ENCODE measurements at places on chromosomes 5 and 9.

- no peak for DNase-seq
Observed at GRCh38 chr9:131273856-131274673, 2.2 kb downstream of the FAM78A start.

DNA sequence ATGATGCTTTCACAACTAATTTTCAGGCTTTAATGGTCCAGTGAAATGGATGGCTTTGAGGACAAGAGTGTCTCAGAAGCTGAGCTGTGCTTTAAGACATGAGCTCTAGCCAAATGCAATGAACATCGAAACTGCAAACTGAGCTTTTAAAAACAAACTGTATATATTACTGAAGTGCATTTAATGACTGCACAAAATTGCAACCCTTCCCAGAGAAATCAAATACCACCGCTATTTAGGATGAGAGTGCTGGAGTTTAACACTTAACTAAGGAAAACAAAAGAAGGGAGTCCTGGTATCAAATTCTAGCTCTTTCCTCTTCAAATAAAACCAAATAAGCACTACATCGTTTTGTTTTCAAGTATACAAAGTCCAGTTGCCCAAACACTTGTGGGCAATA is 163.9 kb downstream of the SLF1 start:
- DNase-seq = no peak

DNA sequence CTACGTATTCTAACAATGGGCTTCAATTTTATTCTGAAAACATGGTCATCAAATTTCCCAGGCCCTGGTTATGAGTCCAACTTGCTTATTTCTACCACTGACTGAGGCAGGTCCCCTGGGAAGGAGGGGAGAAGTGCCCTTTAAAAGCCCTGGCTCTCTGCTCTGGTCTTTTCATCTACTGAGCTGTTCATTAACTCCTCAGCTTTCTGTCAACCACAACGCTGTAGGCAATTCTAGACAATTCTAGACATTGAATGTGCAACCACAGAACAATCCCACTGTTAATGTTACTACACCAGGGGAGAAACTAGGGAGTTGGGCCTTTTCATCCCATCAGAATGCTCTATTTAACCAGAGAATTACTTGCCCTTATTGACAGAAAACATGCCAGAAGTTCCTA is 10.0 kb downstream of the MOCS2 start:
- DNase-seq = no peak

- no peak for DNase-seq
Observed at GRCh38 chr5:137737349-137738131, 1.7 kb upstream of the KLHL3 start.

DNA sequence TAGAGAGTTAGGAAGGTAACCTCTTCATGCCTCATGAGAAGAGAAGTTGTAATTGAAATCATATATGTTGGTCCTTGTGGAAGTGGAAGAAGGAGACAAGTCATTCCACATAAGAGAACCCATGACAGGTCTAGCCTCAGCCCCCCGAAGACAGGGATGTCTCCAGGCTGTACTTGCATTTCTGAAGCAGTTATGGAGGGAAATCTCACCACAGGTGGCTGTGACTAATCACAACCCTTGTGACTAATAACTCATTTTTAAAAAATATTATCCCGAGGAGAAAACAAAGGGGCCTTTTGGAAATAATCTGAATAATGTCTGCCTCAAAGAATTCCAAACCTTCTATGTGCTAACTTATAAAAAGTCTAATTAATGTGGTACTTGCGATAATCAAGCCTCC is 262.1 kb upstream of the RPS23 start:
- DNase-seq = no peak

- DNase-seq = no peak
Observed at GRCh38 chr5:138668451-138669380, 84.5 kb upstream of the CTNNA1 start.

GRCh38 chr5:142363619-142363963 is 38.8 kb upstream of the SPRY4 start:
- no peak for DNase-seq

GRCh38 chr5:88679638-88680037 is 203.3 kb downstream of the MEF2C start:
- DNase-seq = no peak

- no peak for DNase-seq
Observed at GRCh38 chr5:143147902-143148301, 255.6 kb downstream of the NR3C1 start.

DNA sequence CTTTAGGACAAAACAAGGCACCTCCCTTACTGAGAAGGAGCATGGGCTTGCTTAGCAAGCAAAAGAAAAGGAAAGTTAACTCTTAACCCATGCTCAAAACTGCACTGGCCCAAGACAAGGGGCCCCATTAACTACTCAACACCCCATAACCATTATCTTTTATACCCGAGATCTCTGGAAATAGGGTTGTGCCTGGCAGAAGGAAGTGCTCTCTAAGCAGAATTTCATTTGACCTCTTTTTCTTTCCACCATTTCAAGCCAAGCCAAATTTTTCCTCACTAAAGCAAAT is 167.2 kb downstream of the RASEF start:
- no peak for DNase-seq

GRCh38 chr5:74468421-74468820 is 172.1 kb downstream of the ENC1 start:
- DNase-seq = no peak

GRCh38 chr5:172106511-172107356 is 81.3 kb downstream of the STK10 start:
- DNase-seq = peak; percentile 50

DNA sequence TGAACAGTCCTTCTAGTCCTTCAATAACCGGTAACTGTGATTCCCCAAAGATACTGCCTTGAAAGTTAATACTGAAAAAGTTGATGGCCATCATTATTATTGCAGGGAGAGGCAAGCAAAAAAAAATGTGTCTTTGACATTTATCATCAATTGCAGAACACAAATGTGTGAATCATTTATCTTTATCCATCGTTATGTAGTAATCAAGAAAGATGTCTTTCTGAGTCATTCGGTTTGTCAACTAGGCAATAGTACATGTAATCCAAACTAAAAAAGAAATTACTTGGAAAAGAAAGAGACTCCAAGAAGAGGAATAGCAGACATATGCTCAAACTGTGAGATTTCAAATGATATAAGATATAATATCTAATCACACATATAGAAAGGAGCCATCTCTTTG is 473.0 kb downstream of the CETN3 start:
- no peak for DNase-seq

- DNase-seq = no peak
Observed at GRCh38 chr9:33256236-33256635, 8.3 kb downstream of the BAG1 start.

DNA sequence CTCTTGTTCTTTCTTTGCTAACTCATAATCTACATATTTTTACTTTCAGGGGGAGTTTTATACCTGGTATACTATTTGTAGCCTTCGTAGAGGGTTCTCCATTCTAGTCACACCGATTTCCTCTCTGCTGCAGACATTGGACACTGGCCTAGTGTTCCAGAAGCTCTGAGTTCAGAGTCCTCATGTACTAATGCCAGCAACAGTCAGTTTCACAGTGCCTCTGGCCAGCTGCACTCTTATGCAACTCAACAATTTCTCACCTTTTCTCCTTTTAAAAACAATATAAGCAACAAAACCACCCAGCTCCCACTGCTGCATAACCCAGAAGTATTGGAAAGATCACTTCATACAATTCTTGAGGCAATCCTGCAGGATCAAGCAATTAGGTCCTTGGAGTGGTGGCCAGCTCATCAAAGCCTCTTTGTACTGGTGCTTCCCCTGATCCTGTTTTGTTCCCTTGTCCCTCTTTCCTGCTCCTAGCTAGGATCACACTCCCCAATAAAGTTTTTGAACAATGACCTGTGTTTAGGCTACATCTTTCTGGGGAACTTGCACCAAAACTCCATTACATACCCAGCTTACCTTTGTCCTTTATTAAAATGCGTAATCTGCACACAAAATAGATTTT is 98.1 kb upstream of the TUT7 start:
- no peak for DNase-seq

DNA sequence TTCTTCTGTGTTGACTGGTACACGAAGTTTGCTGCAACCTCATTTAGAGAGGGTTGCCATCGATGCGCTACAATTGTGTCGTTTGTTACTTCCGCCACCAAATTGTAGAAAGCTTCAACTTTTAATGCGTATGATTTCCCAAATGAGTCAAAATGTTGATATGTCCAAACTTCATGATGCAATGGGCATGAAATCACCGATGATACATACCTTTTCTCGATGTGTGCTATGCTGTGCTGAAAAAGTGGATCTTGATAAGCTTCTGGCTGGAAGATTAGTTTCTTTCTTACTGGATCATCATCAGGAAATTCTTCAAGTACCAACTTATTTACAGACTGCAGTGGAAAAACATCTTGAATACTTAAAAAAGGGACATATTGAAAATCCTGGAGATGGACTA is 65.7 kb downstream of the TMEM38B start:
- no peak for DNase-seq

- DNase-seq = no peak
Observed at GRCh38 chr9:75239176-75239575, 150.9 kb downstream of the OSTF1 start.

DNA sequence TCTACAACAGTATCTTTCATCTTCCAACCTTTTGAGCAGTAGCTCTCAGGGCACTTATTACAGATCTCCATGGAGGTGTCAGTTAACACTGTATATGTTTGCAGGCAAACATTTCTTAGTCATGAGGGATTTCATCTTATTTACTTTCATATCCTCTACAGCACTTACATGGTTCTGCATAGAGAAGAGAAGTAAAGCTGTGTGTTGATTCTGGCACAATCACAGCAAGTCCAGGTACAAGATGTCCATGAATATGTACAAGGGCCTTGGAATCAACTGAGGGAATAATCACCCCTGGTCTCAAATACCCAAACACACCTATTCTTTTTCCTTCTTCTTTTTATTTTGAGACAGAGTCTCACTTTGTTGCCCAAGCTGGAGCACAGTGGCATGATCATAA is 142.0 kb upstream of the TRPM3 start:
- DNase-seq = no peak

DNA sequence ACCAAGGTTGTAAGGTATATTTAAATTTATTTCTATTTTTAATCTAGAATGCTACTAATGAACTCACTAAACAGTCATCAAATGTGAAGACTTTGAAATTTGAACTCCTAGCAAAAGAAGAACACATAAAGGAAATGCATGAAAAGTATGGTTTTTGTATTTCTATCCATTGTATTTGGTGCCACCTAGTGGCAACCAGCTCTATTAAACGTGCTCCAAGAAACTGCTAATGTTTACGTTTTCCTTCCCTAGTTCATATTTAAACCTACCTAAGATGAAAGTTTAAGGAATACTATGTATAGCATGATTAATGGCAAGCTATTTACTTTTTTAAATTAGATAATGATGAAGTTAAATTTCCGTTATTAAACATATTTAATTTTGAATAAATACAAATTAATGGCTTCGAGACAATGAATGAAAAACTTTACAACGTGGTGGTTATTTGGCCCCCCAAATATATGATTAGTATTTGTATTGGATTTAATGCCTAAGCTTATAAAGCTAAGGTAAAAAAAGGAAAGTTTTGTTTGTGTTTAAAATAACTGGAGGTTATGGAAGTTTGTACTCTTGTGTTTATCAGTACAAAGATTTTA is 115.9 kb upstream of the SH3GL2 start:
- no peak for DNase-seq

DNA sequence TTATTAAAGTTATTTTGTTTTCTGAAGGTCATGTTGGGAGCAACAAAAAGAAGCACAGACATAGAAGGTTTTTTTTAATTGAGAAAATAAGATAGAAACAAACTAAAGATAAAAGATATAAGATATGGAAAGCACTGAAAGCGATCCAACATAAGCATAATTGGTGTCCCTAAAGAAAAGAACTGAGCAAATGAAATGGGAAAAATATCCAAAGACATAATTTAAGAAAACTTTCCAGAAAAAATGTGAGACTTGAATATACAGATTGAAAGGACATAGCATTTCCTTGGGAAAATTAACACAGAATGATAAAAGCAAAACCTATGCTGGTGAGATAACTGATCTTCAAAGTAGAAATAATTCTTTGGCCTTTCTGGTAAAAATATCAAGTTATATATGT is 289.3 kb downstream of the KIAA0825 start:
- no peak for DNase-seq

DNA sequence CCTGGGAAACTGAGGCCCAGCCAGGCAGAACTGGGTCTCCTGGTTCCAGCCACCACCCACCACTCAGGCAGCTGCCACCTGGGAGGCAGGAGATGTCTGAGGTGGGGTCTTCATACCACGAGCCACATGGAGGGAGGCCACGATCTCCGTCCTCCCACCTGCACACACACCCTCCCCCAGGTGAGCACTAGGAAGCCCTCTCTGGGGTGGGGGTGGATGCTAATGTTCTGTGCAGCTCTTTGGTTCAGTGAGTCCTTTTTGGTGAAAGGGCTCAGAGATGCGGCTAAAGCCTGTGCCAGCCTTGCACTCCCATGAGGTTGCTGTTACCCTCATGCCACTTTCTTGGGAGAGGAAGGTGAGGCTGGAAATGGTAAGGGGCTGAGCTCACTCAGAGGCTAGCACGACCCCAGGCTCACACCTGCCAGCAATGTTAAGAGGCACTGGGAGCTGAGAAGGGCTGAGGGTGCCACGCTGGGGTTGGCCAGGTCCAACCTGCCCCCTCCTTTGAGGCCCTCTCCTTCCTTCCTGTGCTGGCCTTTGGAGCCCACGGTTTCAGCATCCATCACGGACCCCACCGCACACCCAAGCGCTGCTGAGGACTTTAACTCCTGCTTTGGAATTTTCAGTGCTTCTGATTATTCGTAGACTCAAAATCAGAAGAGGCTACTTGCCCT is 26.6 kb upstream of the OBP2B start:
- no peak for DNase-seq

DNA sequence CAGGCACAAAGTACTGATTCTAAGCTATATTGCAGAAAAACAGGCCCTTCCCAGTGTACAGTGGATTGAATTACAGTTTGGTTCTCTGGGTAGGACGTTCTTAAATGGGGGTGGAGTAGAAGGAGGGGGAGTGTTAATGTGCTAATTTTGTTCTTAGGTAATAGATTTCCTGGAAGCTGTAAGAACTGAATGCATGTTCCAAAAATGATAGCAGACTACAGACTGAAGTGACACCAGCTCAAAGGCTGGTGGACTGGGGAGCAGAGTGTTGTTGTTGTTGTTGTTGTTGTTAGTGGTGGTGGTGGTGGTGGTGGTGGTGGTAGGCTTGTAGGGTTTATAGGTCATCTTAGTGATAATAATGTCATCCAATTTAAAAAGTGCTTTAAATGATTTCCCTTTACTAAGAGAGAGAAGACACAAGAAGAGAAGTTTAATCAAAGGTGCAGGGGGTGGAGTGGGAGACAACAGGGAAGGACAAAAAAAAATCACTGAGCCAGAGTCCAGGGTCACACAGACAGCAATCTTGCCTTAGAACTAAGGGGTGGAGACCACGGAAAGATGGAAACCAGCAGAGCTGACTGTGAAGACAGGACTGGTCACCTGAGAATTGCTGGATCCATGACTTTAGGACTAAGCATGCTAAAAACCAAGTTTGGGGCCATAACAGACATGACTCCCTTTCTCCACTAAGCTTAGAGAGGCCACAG is 27.0 kb downstream of the TTLL11 start:
- no peak for DNase-seq
